ENCODE measurements at places on chromosomes 5 and 9.

DNA sequence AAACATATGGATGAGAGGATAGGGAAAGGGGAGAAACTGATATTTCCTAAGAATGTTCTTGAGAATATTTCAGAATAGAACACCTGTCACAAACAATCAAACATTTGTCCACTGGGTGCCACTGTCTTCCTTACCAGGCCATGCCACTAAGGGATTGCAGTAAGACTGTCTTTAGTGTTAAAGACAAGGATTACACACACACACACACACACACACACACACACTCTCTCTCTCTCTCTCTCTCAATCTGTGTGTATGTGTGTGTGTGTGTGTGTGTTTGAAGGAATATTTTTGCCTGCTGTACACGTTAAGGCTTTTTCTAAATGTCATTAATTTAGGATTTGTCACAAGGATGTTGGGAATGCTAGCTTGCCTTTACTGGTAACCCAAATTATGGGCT lies 54.4 kb downstream of the CCDC192 start:
- DNase-seq: no peak

GRCh38 chr9:132366481-132366880 lies 11.7 kb upstream of the SETX start:
- DNase-seq: no peak

GRCh38 chr9:37038302-37038942 lies 4.4 kb upstream of the PAX5 start:
- DNase-seq: no peak

GRCh38 chr5:54883374-54884194 lies 101.8 kb downstream of the ESM1 start:
- no peak for DNase-seq

- no peak for DNase-seq
Observed at GRCh38 chr5:151097820-151098767, 17.3 kb upstream of the TNIP1 start.

DNA sequence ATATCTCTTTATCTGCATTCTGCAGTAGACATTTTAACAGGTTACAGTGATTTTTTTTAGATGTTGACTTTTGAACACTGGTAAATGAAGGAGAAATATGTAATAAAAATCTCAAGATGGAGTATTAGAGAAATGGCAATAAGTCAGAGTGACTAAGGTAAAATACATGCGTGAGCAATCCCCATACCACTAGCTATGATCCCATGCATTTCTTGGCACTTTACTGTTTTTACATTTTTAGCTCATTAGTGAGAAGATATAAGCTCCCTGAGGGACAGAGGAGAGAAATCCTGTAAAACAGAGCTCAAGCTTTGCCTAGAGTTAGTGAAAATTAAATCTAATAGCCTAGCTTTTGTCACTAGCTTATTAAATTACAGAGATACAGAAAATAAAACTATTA lies 181.9 kb upstream of the TRPM3 start:
- DNase-seq: no peak

DNA sequence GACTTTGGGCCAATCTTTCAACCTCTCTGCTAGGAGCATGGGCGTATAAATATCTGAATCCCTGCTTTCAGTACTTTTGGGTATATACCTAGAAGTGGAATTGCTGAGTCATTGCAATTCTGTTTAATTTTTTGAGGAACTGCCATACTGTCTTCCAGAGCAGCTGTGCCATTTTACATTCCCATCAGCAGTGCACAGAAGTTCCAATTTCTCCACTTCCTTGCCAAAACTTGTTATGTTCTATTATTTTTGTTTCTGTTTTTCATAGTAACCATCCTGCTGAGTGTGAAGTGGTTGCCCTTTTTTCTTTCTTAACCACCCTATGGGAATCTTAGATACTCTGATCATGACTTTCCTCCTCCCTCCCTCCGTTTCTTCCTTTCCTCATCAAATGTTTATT lies 11.1 kb upstream of the CCIN start:
- no peak for DNase-seq

DNA sequence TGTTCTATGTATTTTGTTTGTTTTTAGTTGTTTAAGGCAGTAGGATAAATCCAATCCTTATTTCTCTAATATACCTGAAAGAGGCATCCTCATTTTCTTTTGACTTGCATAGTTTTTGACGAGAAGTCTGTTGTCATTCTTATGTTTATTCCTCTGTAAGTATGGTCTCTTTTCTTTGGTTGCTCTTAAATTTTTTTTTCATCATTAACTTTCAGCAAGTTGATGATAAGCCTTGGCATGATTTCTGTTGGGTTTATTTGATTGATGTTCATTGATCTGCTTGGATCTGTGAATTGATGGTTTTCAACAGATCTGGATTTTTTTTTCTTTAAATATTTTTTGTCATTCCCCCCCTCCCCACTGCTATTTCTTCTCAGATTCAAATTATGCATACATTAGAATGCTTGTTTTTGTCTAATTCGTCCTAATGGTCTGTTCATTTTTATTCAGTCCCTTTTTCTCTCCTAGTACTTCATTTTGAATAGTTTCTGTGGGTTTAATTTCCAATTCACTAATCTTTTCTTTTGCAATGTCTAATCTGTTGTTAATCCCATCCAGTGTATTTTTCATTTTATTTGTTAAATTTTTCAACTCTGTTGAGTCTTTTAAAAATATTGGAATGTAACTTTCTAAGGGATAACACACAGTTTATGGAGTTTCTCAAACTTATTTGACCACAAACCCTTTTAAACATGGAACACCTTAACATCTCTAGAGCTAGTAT lies 495.9 kb downstream of the CSNK1G3 start:
- DNase-seq: no peak

DNA sequence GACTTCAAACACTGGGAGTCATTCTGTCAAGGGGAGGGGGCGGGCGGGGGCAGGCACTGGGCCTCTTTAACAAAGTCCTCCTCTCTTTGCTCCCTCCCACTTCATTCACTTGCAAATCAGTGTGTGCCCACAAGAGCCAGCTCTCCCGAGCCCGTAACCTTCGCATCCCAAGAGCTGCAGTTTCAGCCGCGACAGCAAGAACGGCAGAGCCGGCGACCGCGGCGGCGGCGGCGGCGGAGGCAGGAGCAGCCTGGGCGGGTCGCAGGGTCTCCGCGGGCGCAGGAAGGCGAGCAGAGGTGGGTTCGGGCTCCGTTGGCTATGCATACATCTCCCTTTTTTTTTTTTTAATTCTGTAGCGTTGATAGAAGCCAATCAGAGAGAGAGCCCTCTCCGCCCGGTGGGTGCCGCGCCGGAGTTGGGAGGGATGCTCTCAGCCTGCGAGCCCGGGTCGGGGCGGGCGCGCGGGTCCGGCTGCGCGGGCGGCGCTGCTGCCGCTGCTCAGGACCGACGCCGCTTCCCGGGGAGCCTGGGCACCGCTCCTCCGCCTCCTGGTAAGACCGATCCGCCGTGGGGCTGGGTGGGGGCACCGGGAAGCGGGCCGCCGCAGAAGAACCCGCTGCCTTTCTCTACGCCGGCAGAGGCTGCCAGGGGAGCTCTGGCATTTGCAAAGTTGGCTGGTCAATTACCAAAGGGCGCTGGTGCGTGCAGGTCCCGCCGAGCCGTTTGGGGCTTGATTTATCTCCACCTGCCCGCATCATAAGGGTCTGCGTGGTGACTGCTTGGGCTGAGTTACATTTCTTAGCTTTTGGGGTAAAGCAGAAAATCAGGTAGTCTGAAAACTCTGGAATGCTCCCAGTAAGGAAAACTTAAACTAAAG lies at the start of gene CDH6:
Gene CDH6, plus strand, starts transcription at position 96 of the 877 bp plus-strand sequence. CDS start 73,788 bp downstream, outside the sequence.
- peak; percentile 29 for DNase-seq

DNA sequence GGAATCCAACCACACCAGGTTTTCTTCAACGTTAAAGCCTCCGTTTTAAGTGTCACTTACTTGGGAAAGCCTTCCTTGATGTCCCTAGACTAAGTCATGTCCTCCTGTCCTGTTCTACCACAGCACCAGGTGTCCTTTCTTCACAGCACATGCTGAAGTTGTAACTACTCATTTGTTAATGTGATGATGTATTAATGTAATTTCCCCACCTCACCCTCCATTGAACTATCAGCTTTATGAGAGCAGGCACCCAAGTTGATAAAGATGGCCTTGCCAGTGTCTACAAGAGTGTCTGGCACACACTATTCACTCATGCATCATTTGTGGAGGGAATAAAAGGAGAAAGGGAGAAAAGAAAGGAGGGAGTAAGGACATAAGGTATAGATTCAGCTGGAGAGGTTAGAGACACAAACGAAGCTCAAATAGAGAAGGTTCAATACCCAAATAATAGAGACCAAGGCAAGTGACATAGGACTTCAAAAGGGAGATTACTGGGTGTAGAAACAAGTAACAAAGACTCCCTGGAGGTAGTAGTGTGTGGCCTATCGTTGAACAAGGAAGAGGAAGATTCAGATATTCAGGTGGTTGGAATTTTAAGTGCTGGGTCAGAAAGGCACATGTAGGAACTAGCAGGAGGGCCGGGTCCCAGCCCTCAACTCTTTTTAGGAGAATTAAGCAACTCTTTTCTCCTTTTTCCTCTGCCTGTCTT lies 6.6 kb downstream of the ITK start:
- no peak for DNase-seq

DNA sequence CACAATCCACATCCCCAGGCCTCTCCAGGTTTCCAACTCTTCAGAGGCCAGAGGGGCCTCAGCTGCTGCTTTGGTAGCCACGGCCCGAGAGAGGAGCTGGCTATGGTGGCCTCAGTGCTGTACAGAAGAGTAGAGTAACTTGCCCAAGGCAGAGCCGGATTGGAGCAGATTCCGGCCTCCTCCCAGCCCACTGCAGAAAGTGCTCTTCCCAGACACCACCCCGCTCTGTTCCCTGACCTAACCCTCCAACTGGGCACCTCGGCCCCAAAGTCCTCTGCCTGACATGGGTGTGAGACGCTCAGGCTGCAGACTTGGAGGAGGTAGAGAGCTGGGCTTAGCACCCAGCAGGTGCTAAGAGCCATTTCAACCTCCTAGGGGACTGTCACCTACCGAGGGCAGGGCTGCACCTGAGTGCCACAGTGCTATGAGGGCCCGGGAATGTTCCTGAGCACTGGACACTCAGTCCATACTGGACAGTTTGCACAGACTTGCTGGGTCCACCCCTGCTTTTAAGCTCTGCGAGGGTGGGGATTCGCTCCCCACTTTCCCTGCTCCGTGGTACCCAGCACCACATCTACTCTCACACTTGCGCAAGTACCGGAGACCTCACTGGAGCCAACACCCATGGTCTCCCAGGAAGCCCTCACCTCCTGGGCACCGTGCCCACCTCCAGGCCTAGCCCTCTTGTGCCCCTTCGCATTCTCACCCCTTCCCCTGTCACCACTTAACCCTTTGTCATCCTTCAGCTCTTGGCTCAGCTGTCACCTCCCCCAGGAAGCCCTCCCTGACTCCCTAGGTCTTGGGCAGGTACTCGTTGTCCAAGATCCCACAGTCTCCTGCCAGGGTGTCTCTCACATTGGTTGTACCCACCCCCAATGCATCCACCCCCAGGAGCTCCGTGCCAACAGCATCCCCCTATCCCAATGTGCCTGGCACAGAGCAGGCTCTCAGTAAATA lies 49.8 kb downstream of the DBH start:
- DNase-seq: no peak

GRCh38 chr5:94700592-94700991 lies 82.1 kb downstream of the SLF1 start:
- no peak for DNase-seq

DNA sequence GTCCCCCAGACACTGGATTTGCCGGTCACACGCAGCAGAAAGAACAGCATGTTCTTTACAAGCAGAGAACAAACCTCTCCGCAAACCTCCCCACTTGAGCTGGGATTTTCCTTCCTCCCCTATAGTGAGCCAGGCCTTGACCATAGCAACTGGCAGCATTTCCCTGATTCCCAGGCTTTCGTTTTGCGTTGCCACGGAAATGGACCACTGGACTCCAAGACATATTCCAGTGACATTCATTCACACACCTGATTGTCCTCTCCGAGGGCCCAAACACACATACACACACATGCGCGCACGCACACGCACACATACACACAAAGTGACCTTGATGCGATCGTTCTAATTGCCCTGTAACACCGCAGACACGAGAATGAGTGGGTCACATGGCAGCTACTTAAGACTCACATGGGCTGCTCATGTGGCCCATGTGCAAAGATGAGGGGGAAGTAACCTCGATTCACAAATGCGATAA lies 80.9 kb upstream of the CPEB4 start:
- DNase-seq: no peak

DNA sequence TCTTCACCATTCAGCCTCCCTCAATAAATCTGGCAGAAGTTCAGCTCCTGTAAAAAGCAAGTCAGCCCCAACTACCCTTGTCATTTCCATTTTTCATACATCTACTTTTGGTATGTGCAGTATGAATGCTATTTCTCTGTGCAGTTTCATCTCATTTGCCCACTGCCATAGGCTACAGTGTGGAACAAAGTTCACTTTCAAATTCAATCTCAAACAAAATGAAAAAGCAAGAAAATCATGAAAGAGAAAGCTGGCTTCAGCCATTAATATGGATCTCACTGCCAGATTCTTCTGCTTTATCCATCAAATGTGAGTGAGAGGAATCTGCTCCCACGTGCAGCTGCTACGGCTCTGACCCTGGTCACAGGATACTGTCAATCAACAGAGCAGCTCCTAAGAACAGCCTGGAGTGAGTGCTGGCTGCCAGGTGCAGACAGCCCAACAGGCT lies 494.2 kb downstream of the ZNF608 start:
- DNase-seq: no peak

- no peak for DNase-seq
Observed at GRCh38 chr5:72465601-72466563, 41.3 kb downstream of the ZNF366 start.

DNA sequence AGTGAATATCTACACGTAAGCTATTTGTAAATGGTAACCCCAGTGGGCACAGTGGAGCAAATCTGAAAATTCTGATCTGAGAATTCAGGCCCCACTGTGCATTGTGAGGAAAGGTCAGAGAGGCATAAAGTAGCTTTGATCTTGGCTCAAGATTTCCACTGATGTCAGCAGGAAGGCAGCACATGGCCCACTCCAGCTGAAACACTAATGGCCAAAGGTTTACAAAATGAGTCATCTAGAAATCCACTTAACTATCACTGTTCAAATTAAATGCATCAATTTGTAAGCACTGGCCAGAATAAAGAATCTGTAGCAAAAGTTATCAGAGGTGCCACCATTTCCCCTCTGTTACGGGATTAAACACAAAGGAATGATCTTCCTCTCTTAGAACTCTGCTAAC lies 191.6 kb downstream of the C9orf152 start:
- no peak for DNase-seq

GRCh38 chr5:93431250-93431649 lies 149.8 kb downstream of the NR2F1-AS1 start:
- no peak for DNase-seq

DNA sequence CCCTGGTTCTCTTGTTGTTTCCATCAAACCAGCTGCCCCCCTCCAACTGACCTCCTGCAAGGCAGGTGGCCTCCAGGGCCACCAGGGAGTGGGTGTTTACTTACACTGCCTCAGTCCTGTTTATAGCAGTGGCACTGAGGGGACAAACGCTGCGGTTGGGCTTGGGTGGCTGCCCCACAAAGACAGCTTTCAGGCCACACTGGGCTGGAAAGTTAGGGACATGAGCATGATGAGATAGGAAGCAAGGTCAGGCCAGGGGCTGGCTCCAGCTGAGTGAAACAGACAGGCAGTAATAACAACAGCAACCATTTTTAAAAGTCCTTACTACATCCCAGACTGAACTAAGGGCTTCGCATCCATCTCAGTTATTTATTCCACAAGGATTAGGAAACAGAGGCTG lies 20.6 kb downstream of the BOD1 start:
- DNase-seq: no peak

GRCh38 chr9:95030920-95031642 lies 286.4 kb downstream of the FANCC start:
- DNase-seq: no peak

- no peak for DNase-seq
Observed at GRCh38 chr9:137380171-137380570, 42.8 kb downstream of the EXD3 start.
